ENCODE measurements at places on chromosomes 5 and 9. TPM values are rescaled to one million over a fixed set of nuclear protein-coding genes. Genes with fewer than 3 reads are reported as not detected.
A peak's percentile ranks its signal among the peaks of the same experiment; 100 is the strongest.

- peak overlapping the region; percentile 68 for H3K4me3 ChIP-seq
- DNase-seq = peak; percentile 59
- H3K36me3 ChIP-seq = no peaks in the 10 kb centered on the region
- peaks cover 23% of the 10 kb centered on the region for H3K27me3 ChIP-seq
Observed at GRCh38 chr9:93577078-93577974, 942 bp downstream of the PHF2 start.

- no peaks in the 10 kb centered on the region for H3K36me3 ChIP-seq
- no peak overlapping the region for H3K4me3 ChIP-seq
- no peaks in the 10 kb centered on the region for H3K27me3 ChIP-seq
Observed at GRCh38 chr9:72996684-72997314, 43.9 kb upstream of the ALDH1A1 start.

- peaks cover 8% of the 10 kb centered on the region for H3K36me3 ChIP-seq
- no peaks in the 10 kb centered on the region for H3K27me3 ChIP-seq
- H3K4me3 ChIP-seq = no peak overlapping the region
- H3K27ac ChIP-seq = no peak overlapping the region
- peak; percentile 64 for DNase-seq
Observed at GRCh38 chr5:14505310-14506139, 76.1 kb upstream of the OTULINL start.

- no peaks in the 10 kb centered on the region for H3K4me1 ChIP-seq
- no peaks in the 10 kb centered on the region for H3K36me3 ChIP-seq
- no peak for DNase-seq
- no peaks in the 10 kb centered on the region for H3K27me3 ChIP-seq
- H3K27ac ChIP-seq = no peak overlapping the region
Observed at GRCh38 chr5:32087086-32088082, 86.7 kb downstream of the GOLPH3 start.

DNA sequence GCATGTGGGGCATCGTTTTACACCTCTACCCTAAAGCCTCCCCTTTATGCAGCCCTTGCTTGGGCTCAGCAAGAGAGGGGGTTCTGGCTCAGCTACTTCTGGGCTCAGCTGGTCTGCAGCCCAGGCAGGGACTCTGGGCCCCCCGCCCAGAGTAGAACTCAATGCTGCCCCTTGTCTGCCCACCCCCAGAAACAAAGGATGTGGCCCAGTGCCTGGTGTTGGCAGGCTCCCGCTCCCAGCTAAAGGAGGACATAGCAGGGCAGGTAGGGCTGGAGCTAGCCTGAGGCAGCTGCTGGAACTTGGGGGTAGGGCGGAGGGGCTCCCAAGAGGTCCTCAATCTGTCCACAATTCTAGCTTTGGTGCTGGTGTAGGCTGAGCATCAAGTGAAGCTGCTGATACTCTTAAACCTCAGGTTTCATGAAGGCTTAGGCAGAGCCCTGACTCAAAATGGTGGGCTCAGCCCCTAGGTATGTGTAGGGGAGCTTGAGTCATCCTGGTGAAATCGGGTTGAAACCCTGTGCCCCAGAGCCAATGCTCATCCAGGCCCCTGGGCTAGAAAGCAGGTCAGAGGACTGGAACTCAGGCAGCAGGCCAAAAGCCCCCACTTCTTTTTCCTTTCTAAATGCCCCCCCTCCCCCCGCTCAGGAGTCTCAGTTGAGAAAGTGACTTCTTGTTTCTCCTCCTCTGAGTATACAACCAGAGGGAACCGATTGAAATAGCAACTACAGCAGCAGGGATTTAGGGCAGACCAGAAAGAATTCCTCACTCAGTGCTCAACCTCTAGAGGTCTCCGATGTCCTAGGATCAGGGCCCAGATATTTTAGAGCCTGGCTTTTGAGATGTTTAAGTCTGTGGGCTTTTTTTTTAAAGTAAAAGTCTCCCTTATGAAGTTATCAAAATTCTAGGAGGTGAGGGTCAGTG lies 11.4 kb downstream of the PSD2 start:
- no peaks in the 10 kb centered on the region for H3K27me3 ChIP-seq
- H3K4me1 ChIP-seq = no peaks in the 10 kb centered on the region
- DNase-seq = no peak
- H3K4me3 ChIP-seq = no peak overlapping the region
- no peak overlapping the region for H3K27ac ChIP-seq

GRCh38 chr5:66967826-66968262 lies 228.8 kb downstream of the CD180 start:
- H3K27ac ChIP-seq = no peak overlapping the region
- no peak overlapping the region for H3K4me3 ChIP-seq

GRCh38 chr9:36738318-36738976 lies 165.8 kb downstream of the MELK start:
- DNase-seq = no peak
- peaks cover 20% of the 10 kb centered on the region for H3K27me3 ChIP-seq
- no peaks in the 10 kb centered on the region for H3K36me3 ChIP-seq
- H3K4me3 ChIP-seq = peak overlapping the region; percentile 62

GRCh38 chr5:164593982-164594381 lies 1088.6 kb downstream of the MAT2B start:
- H3K27me3 ChIP-seq = no peaks in the 10 kb centered on the region
- H3K27ac ChIP-seq = no peak overlapping the region
- DNase-seq = no peak

CNTNAP3 gene
- 8.3 TPM for total RNA-seq

- no peak overlapping the region for H3K4me3 ChIP-seq
- no peaks in the 10 kb centered on the region for H3K4me1 ChIP-seq
- H3K27me3 ChIP-seq = no peaks in the 10 kb centered on the region
Observed at GRCh38 chr5:114266374-114266773, 95.5 kb upstream of the KCNN2 start.

C5orf22 gene
- 30.9 TPM for total RNA-seq

DNA sequence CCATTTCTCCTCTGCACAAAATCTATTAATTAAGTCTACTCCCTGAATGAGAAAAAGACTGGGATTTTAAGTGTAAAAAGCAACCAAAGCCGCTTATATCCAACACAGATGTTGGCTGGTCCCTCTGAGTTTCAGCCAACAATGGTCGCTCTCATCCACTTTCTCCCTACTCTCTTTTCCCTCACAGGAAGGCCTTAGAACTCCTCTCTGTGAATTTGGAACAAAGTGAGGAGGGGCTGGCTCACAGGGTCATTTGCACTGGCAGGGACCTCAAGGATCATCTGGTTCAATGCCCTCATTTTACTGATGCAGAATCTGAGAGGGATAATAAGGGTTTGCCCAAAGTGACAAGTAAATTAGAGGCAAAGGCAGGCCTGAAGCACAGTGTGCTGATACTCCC lies 64.0 kb downstream of the DPYSL3 start:
- no peak overlapping the region for H3K4me3 ChIP-seq
- H3K27me3 ChIP-seq = no peaks in the 10 kb centered on the region
- peaks cover 86% of the 10 kb centered on the region for H3K4me1 ChIP-seq
- peaks cover 9% of the 10 kb centered on the region for H3K36me3 ChIP-seq

- H3K27ac ChIP-seq = no peak overlapping the region
- DNase-seq = no peak
- no peak overlapping the region for H3K4me3 ChIP-seq
- no peaks in the 10 kb centered on the region for H3K4me1 ChIP-seq
- H3K27me3 ChIP-seq = no peaks in the 10 kb centered on the region
Observed at GRCh38 chr9:124820698-124821623, 32.3 kb upstream of the WDR38 start.

- H3K4me3 ChIP-seq = no peak overlapping the region
- DNase-seq = no peak
- no peaks in the 10 kb centered on the region for H3K27me3 ChIP-seq
- no peaks in the 10 kb centered on the region for H3K36me3 ChIP-seq
- no peak overlapping the region for H3K27ac ChIP-seq
- peaks cover 11% of the 10 kb centered on the region for H3K4me1 ChIP-seq
Observed at GRCh38 chr5:56330167-56330566, 97.0 kb upstream of the ANKRD55 start.

GRCh38 chr9:84189904-84190303 lies 150.7 kb downstream of the SLC28A3 start:
- H3K4me1 ChIP-seq = no peaks in the 10 kb centered on the region
- H3K27ac ChIP-seq = no peak overlapping the region
- H3K4me3 ChIP-seq = no peak overlapping the region
- no peak for DNase-seq

- no peaks in the 10 kb centered on the region for H3K36me3 ChIP-seq
- H3K4me3 ChIP-seq = 0 out of 2 replicates have a peak overlapping the region, but pooled peaks have one; percentile 28
- H3K27ac ChIP-seq = no peak overlapping the region
- DNase-seq = peak; percentile 73
Observed at GRCh38 chr5:5886812-5887486, 464.5 kb downstream of the ICE1 start.

IL5 gene
- not detected for total RNA-seq

PTCH1 gene
- total RNA-seq = 36.9 TPM

GRCh38 chr9:121626012-121626411 lies 25.4 kb upstream of the DAB2IP start:
- no peak overlapping the region for H3K27ac ChIP-seq
- no peaks in the 10 kb centered on the region for H3K27me3 ChIP-seq
- H3K4me3 ChIP-seq = no peak overlapping the region
- DNase-seq = no peak
- H3K36me3 ChIP-seq = no peaks in the 10 kb centered on the region
- H3K4me1 ChIP-seq = no peaks in the 10 kb centered on the region

GRCh38 chr9:20320921-20321320 lies 301.4 kb downstream of the MLLT3 start:
- no peak overlapping the region for H3K27ac ChIP-seq
- H3K27me3 ChIP-seq = no peaks in the 10 kb centered on the region
- DNase-seq = no peak
- H3K4me3 ChIP-seq = no peak overlapping the region
- no peaks in the 10 kb centered on the region for H3K4me1 ChIP-seq

FGF10 gene
- total RNA-seq = not detected

IL3 gene
- not detected for total RNA-seq

DNA sequence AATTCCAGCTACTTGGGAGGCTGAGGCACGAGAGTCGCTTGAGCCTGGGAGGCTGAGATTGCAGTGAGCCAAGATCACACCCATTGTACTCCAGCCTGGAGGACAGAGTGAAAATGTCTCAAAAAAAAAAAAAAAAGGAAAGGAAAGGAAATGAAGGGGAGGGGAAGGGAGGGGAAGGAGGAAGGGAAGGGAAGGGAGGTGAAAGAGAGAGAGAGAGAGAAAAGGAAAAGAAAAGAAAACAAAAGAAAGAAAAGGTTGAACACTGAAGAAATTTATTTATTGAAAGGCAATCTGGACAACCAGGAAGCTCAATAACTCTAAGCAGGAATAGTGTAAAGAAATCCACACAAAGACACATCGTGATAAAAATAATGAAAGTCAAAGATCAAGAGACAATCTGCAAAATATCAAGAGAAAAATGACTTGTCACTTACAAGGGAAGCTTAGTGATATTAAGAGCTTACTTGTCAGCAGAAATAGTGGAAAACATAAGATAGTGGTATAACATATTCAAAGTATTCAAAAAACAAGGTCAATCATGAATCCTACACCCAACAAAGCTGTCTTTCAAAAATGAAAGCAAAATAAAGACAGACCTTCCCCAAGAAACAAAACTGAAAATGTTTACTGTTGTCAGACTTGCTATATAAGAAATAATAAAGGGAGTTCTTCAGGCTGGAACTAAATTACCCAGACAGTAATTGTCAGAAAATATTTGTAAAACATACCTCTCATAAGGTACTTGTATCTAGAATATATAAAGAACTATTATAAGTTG lies 10.9 kb upstream of the RIMOC1 start:
- no peaks in the 10 kb centered on the region for H3K36me3 ChIP-seq
- DNase-seq = no peak
- H3K4me3 ChIP-seq = no peak overlapping the region
- H3K4me1 ChIP-seq = no peaks in the 10 kb centered on the region

ORM1 gene
- not detected for total RNA-seq

Data from GM23338 (cell line).